ENCODE measurements at places on chromosomes 1 and 21.

- no peak for DNase-seq
These were observed at the start of gene HDGF for GRCh38 chr1:156751451-156751756. TSS of gene HDGF (minus strand) at chr1:156751675. CDS start at chr1:156751429, 246 bp downstream.

DNA sequence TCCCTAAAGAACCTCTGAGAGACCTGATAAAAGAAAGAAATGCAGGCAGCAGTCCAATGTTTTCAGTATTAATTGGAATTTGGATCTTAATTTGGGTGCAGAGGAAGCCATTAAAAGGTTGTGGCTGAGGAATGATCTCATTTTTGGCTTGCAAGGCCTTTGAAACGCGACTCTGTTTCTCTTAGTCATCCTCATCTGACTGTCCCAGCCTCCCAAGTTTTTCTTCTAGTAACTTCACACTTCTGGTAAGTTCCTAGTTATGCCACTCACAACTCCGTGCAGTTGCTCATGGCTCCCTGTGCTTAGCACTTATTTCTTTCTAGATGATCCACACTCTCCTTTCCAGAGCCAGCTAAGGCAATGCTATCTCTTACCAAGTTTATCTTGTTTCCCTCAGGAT is 147.4 kb upstream of the USP24 start:
- DNase-seq: no peak

DNA sequence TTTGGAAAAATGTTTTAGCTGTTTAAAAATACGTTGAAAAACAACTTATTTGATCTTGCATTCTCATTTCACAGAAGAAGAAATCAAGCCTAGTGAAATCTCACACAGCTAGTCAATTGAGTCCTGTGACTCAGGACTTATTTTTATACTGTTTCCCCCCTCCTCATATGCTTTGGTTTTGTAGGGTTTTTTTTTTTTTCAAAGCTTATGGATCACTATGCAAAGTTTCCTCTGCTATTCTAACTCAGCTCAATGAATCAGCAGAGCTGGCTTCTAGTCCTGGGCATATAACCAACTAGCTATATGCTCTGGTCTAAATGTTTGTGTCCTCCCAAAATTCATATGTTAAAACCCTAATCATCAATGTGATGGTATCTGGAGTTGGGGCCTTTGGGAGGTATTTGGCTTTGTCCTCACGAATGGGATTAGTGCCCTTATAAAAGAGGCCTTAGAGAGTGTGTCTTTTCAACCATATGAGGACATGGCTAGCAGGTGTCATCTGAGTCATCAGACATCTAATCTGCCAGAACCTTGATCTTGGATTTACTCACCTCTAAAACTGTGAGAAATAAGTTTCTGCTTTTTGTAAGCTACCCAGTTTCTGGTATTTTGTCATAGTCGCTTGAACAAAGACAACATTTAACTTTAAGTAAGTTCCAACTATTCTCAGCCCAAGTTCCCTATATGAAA is 317.2 kb upstream of the C1orf87 start:
- no peak for DNase-seq

GRCh38 chr1:180094705-180095295 is 59.9 kb upstream of the QSOX1 start:
- no peak for DNase-seq

GRCh38 chr1:100959502-100960060 is 63.7 kb downstream of the SLC30A7 start:
- DNase-seq: no peak

DNA sequence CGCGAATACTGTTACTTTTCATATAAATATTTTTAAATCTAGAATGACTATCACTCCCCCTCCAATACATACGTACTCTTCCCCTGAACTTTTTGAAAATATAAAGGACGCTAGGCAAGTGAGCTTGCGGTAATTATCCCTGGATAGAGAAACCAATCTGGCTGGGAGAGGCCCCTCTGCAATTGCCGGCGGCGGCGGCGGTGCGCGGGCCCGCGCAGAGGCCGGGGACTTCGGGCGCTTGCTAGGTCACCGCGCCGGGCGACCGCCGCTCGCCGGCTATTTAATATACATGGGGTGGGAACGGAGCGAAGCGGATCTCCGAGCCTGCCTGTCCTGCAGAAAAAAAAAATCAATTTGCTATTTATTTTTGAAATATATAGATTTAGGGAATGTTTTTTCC is 416.3 kb upstream of the ESRRG start:
- no peak for DNase-seq

- no peak for DNase-seq
These were observed 6.1 kb downstream of the SLC16A4 start for GRCh38 chr1:110384581-110385321.

DNA sequence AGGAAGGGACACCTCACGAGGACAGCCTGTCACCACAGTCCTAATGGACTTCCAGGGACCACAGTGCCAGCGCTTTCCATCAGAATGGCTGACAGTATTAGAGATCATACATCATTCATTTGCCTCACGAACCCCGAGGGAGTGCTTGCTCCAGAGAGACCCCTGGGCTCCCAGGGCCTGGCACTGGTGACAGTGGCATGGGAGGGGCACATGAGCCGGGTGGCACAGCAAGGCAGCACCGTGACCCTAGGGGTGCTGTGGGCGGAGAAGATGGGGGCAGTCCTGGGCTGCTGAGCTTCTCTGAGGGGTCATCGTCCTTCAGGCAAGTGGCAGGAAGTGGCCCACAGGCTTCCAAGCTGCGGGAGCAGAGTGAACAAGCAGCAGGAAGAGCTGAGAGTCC is 16.4 kb upstream of the TSPEAR start:
- no peak for DNase-seq

DNA sequence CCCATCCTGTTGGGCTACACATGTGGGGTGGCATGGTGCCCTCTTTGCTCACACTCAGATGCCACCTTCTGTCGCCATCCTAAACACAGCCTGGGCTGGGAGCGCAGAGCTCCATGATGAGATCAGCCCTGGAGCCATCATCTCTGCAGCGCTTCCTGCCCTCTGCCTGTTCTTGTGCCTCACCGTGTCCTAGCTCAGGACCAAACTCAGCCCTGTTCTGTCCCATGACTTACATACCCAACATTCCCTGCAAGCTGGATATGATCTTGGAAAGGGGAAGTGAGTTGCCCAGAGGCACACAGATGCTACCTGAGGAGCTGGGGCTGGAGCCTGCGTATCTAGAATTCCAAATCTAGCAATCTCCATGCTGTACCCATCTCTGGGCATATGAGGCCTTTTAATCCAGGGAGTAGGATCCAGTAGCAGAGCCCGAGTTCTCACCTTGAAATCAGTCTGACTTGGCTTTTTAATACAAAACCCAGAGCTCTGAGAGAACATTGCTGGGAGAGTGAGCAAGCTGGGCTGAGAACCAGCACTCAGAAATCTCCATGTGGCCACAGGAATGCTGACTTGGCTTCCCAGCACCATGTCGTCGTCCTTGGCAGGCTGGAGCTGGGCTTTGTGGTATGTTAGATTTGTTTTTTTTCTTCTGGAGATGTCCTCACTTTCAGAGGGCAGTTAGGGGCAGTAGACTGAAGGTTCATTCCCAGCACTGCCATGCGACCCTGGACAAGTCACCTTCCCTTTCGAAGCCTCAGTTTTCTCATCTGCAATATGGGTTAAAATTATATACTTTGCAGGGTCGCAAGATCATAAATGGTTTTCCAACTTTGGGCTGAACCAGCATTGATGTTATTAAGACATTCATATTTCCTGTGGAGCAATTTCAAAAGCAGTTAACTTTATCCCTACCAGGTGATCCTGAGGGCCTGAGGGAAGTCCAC is 2.6 kb downstream of the ALPL start:
- no peak for DNase-seq

- no peak for DNase-seq
These were observed 10.6 kb downstream of the CELSR2 start for GRCh38 chr1:109259674-109260557.

DNA sequence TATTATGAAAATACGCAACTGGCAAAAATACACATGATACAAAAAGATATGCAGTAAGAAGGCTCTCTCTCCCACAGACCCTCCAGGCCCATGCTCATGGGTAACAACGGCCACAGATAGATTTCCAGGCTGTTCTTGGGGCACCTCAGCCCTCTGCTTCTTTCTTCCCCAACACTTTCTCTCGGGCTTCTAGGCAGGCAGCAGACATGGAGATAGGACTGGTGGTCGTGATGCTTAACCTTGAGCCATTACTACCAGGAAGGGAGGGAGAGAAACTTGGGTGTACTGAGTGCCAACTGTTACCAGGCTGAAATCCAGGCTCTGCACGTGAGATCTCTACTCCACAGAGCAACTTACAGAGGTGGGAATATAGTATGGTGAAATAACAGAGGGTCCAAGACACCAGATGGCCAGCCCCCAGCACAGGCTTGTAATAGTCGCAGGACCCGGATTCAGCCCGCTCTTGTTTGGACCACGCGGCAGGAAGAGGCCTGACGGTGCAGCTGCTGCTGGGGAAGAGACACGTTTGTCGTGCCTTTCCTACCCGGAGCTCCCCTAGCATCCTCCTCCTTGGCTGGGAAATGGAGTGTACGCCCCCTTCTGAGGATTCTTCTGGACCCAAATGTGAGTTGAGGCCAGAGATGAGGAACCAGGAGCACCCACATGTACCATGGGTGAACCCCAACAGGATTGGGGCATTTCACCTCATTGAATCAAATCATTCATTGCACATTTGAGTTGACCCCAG is 441.1 kb upstream of the VAMP3 start:
- no peak for DNase-seq

DNA sequence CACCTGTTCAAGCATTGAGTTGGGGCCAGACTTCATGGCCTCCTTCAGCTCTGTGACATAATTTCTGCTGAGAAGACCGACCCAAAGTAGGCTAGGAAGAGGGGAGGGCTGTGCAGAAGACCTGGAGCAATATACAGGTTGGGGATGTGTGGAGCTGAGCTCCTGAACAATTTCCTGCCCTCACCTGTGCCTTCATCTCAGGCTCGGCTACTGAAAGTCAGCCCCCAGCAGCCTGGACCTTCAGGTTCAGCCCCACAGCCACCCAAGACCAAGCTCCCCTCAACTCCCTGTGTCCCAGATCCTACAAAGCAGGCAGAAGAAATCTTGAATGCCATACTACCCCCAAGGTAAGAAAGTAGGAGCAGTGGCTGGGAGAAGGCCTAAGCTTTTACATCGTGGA is 662 bp downstream of the DNALI1 start:
- DNase-seq: no peak

- no peak for DNase-seq
These were observed 8.3 kb downstream of the ADAR start for GRCh38 chr1:154599658-154600057.

- no peak for DNase-seq
These were observed 32.7 kb downstream of the ASH1L start for GRCh38 chr1:155529929-155530328.

DNA sequence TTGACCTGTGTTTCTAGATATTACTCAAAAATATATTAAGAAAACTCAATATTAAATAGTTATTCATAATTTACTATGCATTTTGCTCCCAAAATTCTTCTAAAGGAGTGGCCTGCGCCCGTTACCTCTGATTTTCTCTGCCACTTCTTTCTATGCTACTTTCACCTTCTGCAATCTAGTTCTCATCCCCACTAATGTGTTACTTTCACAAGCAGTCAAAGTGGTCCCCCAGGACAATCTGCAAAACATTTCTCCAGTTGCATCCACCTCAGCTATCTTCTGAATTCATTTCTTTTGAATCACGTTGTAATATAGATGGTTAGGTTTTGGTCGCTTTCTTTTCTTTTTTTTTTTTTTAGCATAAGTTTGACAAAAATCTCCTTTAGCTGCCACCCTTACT is 13.4 kb downstream of the INSL5 start:
- no peak for DNase-seq

DNA sequence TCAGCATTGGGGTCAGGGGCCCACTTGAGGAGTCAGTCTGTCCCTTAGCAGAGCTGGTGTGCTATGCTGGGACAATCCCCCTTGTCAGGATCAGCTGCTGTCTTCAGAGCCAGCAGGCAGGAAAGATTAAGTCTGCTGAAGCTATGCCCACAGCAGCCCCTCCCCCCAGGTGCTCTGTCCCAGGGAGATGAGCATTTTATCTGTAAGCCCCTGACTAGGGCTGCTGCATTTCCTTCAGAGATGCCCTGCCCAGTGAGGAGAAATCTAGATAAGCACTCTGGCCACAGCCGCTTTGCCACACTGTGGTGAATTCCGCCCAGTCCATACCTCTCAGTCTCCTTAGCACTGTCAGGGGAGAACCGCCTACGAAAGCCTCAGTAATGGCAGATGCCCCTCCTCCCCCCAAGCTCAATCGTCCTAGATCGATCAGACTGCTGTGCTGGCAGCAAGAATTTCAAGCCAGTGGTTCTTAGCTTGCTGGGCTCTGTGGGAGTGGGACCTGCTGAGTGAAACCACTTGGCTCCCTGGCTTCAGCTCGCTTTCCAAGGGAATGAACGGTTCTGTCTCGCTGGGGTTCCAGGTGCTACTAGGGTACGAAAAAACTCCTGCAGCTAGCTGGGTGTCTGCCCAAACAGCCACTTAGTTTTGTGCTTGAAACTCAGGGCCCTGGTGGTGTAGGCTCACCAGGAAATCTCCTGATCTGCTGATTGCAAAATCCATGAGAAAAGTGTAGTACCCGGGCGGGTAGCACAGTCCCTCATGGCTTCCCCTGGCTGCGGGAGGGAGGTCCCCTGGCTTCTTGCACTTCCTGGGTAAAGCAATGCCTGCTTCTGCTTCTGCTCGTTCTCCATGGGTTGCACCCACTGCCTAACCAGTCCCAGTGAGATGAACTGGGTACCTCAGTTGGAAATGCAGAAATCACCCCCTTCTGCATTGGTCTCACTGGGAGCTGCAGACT is 25.1 kb upstream of the TP53BP2 start:
- DNase-seq: no peak

GRCh38 chr1:195704028-195704427 is 904.2 kb downstream of the KCNT2 start:
- DNase-seq: no peak

GRCh38 chr1:45687014-45687753 is 797 bp upstream of the TMEM69 start:
- peak; percentile 98 for DNase-seq

DNA sequence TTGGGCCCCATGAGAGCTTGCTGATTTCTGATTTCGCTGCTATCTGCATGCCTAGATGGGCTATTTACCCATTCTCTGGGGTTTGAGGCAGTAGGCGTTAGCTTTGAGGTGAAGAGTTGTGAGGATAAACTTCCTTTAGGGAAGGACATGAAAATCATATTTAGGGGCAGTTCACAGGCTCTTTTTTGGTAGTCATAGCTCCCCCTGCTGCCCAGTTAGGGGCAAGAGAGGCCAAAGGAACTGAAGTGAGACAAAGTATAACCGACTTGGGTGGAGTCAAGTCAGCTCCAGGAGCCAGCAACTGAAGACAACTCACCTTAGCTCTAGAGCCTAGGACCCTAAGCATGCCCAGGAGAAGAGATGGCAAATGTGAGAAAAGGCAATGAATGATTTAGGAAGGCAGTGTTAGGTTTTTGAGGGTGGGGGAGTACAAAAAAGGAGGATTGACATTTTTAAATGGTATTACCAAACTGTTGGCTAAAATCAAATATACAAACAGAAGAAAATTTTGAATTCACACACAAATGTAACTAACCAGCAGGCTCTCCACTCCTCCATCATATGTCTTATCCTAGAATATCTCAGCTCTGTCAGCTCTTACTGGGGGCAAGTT is 625.2 kb downstream of the LMO4 start:
- DNase-seq: peak; percentile 60

DNA sequence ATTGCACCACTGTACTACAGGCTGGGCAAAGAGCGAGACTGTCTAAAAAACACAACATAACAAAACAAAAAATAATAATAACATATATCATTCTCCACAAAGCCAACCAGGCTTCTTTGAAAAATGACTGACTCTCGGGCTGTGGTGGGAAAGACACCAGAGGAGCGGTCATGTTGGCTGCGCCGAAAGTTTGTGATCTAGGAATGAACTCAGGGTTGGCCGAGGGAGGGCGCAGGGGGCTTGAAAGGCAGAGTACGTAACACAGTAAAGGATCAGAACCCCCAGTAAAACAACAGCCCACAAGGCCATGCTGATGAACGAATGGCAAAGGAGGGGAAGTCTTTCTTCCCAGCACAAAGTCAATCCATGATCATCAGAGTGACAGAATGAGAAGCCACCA is 4.7 kb downstream of the SLC35E2B start:
- DNase-seq: no peak

Data from CD4-positive, alpha-beta T cell treated with Interleukin-15 for 4 hours (primary cell).